ENCODE measurements at places on chromosomes 4 and X.
A peak's percentile ranks its signal among the peaks of the same experiment; 100 is the strongest.

GRCh38 chrX:103637604-103638338, 9.0 kb downstream of the TCEAL1 start:
- no peak for DNase-seq

DNA sequence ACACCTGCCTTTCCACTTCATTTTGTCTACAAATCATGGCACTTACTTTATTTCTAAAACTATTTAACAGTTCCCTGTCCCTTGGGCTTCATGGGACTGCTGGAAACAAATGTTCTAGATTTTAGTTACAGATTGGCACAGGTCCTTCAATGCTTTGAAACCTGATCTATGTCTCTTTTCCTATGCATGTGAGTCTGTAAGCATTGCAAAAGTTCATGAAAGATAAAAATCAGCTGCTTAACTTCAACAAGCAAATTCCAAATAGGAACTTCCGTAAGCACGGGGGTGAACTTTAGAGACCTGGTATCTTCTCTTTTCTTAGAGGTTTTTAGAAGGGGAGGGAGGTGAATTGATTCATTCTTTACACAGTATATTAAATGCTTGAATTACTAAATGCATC, 9.5 kb downstream of the LGI2 start:
- DNase-seq: no peak

- no peak for DNase-seq
These were observed 62.0 kb upstream of the GPRIN3 start for GRCh38 chr4:89369581-89369980.

DNA sequence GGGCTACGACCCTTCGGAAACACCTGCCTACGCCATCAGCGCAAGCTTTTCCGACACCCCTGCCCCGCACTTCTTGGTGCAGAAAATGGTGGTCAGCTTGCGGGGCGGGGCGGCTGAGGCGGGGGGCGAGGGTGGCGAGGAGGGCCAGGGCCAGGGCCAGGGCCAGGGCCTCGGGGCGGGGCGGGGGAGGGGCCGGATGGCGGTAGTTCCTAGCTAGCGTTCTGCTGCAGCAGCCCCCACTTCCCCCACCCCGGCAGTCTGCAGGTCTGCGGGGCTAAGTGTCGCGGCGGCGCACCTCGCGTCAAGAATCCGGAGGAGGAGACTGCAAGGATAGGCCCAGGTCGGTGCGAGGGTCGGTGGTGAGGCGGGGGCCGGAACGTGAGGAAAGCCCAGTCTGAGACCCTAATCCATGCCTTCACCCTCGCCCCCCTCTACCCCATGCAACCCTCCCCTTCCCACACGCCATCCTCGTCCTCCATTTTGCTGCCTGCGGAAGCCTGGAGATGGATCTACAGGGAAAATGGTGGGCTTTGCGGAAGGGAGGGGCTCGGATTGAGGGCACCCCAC, 600 bp downstream of the BEX4 start:
- DNase-seq: no peak

GRCh38 chrX:52553995-52554642, 37.3 kb upstream of the XAGE1B start:
- no peak for DNase-seq

DNA sequence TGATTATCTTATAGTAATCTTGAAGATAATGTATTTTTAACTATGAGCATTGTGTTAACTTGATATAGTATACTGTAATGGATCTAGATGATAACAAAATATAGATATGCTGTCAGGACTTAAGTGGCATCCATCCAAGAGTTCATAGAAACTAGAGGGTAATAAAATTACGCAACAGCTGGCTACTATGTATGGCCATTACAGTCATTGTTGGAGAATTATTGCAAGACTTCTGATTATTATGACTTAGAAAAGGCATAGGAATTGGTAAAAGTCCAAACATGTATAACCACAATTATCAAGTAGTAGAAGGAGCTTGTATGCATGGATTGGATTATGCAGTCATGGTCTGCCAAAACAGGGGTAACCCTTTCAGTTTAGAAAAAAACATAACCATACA, 9.5 kb downstream of the OGT start:
- no peak for DNase-seq

GRCh38 chr4:7910952-7911578, 28.6 kb downstream of the AFAP1 start:
- peak; percentile 70 for DNase-seq

DNA sequence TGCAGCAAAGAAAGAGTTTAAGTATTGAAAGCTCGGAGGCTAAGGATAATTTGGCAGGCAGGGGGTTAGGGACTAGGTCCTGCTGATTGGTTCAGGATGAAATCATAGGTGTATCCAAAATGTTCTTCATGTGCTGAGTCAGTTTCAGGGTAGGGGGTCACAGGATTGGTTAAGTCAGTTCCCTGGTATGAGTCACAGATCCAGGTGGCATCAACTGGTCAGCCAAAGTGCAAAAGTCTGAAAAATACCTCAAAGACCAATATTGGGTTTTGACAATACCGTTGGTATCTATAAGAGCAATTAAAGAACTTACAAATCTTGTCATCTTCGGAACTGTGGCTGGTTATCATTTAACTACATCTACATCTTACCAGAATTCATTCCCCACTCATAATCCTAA, 25.6 kb upstream of the PRDM8 start:
- DNase-seq: no peak

- DNase-seq: peak; percentile 36
These were observed 35.4 kb downstream of the FABP2 start for GRCh38 chr4:119286377-119287002.

Data from HS-27A (cell line).